ENCODE measurements at places on chromosomes 4 and X.

- DNase-seq = no peak
Measured at GRCh38 chr4:74930162-74930561, 2.8 kb upstream of the PARM1 start.

DNA sequence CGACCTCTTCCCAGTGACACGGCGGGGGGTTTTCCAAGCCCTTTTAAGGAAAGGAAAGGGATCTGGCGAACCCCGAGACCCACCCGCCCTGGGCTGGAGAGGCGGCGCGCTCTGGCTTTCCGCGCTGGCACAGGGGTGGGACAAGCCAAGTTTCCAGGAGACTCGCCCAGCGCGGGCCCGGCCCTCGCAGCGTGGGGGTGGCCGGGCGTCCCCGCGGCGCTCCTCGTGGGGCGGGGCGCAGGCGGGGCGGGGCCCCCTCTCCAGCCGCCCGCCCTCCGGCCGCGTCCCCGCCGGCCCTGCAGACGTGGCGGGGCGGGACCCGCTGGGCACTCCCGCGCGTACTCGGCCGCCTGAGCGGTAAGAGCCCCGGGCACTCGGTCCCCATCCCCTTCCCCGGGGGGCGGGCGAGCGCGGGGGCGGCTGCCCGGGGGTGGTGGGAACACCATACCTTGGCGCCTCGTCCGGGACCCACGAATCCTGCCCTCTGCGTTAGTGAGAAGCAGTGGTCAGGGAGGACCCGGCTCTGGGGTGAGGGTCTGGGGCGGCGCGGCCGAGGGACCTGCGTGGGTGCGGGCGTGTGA is at the start of gene FAM114A1:
TSS of gene FAM114A1 (plus strand) at position 329 of the 581 bp plus-strand sequence. CDS start 10,273 bp downstream, outside the sequence.
- DNase-seq = no peak

DNA sequence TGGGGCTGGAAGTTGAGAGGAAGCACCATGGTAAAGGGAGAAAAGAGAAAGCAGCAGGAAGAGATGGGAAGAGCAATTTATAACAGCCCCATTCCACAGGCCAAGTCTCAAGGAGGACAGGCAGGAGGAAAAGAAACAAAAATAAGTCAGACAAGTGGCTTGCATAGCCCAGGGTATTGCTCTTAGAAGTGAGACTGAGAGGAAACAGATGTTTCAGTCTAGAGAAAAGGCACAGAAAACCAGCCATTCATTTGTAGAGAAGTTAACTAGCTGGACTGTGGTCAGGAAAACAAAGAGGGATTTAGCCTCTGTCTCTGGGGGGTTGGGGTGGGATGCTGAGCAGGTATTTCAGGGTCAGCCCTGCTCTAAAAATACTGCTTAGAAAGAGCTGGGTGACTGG is 175.0 kb upstream of the ARHGEF9 start:
- DNase-seq = no peak

GRCh38 chr4:47207555-47207954 is 176.2 kb downstream of the GABRB1 start:
- DNase-seq = no peak

DNA sequence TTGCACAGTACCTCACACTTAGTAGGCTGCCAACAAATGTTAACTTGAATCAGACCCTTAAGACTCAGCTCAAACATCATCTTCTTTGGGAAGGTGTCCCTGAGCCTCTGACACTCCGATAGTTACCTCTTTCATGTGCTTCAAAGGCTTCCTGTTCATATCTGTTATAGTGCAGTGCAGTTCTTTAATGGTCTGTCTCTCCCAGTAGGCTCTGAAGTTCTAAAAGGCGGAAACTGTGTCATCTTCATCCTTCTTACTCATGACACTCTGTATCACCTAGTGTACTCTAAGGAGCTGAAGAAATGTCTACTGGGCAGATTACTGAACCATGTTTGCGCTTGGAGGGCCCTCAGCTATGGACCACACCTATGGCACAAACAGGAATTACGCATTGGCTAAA is 2.1 kb upstream of the DIAPH2 start:
- DNase-seq = no peak

DNA sequence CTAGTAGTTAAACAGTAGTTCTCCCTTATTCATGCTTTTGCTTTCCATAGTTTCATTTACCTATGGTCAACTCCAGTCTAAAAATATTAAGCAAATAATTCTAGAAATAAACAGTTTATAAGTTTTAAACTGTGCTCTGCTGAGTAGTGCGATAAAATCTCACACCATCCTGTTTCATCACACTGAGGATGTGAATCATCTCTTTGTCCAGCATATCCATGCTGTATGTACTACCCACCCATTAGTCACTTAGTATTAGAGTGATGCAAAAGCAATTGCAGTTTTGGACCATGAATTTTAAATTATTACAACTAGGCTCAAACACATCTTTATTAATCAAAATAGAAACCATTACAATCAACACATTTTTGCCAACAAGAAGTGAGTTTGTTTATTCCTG is 187.4 kb downstream of the TEX13C start:
- no peak for DNase-seq

DNA sequence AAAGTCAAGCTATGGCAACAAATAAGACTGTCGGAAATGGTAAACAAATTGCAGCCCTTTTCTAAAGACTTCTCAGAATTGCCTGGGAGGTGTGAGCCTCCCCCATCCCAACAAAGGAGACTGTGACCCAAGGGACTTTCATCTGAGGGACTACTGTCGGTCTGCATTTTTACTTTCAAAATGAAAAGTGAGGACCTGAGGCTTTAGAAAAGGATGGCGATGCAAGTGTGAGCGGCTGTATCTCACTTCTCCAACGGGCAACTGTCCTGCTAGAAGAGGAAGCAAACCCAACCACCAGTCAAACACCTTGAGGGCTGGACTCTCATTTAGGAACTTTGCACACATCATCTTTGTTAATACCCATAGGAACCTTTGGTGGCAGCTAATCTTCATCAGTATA is 62.6 kb upstream of the CLNK start:
- DNase-seq = no peak

DNA sequence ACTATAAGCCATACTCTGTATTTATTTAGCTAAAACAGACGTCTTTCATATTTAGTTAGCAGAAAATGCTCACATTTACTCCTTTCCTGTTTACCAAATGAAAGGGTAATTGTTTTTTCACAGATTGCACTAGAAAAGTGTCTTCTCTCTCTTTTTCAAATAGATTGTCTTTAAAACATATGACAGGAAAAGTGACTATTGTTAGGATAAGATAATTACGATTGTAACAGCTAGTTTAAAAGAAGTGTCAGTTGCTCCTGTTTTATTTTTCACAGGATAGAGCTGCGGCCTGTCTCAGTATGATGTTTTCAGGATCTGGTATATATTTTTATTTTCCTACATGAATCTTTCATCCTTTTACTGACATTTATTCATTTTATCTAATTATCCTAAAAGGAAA is 353.5 kb downstream of the FBXO8 start:
- DNase-seq = no peak

DNA sequence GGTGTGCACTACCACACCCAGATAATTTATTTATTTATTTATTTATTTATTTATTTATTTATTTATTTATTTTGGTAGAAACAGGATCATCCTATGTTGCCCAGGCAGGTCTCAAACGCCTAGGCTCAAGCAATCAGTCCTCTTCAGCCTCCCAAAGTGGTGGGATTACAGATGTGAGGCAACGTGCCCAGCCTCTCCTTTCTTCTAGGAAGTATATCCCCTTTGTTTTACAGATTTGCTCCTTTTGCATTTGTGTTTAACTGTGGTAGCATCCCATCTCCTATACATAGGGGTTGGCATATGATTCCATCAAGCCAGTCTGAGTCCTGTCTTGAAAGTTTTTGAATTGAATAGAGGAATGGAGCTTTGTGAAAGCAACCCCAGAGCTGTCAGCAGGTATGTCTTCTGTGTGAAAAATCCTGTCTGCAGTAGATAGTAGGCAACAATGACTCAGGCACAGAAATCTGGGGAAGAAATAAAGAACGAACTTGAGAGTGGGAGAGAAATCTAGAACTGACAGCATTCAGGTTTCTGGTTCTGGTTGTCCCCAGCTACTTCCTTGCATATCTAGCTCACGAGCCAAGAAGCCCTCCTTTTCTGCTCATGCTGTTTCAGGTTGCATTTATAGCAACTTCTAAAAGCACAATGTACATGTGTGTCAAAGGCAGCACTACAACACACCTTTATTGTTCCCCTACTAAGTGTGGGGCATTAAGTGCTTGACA is 113.7 kb upstream of the LSM6 start:
- DNase-seq = no peak

GRCh38 chrX:107565931-107566603 is 62.2 kb upstream of the PRPS1 start:
- DNase-seq = no peak

DNA sequence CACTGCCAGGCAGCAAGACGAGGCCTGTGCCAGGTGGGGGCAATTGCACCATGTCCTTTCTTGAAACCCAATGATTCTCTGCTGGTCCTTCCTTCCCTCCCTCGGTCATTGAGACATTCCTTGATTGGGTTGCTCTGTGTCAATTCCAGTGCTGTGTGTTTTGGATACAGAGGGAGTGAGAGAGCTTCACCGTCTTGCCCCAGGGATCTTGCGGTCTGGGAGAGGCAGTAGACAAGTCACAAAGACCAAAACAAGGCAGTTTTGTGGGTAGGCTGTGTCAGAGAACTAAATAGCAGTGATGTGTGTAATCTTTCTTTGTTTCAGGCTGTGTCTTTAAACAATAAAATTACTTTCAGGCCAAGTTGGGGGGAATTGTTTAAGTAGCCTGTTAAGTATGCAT is 38.8 kb upstream of the TADA2B start:
- no peak for DNase-seq

DNA sequence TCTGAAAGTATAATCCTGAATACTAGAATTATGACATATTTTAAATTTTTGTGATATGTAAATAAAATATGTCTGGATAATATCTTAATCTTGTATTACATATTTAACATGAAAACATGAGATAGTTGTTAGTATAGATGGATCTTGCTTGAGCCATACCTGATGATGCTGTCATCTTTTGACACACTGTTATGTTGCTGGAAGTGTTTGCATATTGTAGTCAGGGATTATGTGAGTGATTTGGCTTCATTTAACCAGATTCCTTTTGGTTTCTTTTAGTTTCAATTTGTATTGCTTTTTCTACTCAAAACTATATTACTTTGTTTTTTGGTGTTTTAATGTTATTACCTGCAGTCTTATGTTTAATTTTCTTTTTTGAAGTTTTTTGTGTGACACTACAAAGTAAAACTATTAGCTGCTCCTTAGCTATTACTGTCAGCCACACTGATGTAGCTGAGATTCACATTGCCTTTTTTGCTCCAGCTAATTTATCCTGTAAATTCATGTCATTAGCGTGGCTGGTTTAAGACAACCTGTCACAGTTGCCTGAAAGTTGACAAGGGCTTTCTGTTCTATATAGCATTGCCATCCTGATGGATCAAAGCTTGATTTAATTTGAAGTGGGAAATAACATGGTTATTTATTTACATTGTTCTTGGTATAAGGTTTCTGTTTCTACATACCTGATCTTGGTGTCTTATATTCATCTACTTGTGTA is 33.7 kb downstream of the METAP1 start:
- no peak for DNase-seq

GRCh38 chr4:47499700-47500099 is 14.6 kb downstream of the ATP10D start:
- DNase-seq = no peak

- no peak for DNase-seq
Measured at GRCh38 chr4:4524364-4524763, 17.5 kb downstream of the STX18 start.

DNA sequence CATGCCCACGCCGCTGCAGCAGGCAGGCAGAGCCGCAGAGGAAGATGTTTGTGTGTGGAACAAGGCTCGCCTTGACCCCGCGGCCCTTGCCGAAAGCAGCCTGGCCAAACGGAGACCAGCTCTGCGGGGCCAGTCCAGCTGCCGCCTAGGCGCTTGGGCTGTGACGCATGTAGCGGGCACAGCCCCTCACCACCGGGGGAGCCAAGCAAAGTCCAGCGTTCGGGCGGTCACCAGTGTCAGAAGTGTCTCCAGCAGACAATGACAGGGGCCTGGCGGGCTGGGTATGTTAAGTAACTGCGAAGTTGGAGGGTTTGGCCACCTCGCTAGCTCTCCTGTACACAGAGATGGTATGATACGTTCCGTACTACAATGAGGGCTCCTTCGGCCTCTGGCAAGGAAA is 1.3 kb downstream of the AMER1 start:
- DNase-seq = no peak

GRCh38 chr4:98754736-98755135 is 96.3 kb upstream of the TSPAN5 start:
- DNase-seq = no peak

DNA sequence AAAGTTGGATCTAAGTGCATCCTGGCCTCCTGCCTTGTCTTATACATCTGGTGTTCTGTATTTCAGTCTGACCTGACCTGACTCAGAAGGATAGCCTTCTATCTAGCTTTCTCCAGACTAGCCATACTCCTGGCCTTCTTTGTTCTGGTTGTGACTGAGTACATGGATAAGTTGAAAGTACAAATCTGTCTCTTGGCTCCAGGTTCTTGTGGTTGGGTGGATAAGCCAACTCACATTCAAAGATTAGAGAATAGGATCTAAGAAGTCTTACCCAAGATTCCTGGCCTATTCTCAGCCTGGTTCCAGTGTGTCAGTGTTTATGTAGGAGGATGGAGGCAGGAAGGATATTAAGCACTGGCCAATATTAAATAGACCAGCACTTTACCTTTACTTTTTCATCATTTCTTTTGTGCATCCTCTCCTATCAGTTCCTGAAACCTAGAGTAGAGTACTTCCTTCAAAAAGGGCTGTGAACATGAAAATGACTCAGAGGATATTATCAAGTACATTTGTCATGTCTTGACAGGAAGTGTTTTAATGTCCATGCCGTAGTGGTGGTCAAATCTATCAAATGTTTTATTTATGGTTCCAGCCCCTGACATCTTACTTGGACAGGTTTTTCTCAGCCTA is 123.5 kb downstream of the IL15 start:
- DNase-seq = no peak

DNA sequence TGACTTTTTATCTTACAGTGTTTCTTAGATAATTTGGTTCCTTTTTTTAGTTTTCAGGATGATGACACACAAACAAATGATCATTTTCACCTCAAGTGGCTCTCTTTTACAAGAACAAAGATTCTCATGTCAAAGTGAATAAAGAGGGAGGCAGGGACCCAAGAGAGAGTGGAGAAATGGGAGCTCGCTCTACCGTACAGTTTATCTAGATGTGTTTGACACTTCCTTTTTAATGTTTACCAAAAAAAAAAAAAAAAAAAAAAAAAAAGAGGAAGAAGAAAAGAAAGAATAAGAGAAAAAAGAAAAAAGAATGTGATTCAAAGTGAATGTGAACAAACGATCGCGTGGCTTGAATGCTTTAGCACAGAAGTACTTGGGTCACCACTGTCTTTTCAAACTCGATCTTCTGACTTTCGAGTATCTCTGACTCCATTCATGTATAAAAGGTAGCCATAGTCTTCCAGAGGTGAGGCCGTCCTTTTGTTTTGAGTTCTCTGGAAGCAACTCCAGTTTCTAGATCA is 75.6 kb upstream of the GRXCR1 start:
- DNase-seq = no peak

Measured in stimulated activated CD4-positive, alpha-beta T cell treated with anti-CD3 and anti-CD28 coated beads, TNF-alpha, amount 100 ng/mL, for 4 hours (primary cell).